ENCODE measurements at places on chromosomes 3 and 15. TPM values are rescaled to one million over a fixed set of nuclear protein-coding genes. Genes with fewer than 3 reads are reported as not detected.

- DNase-seq = no peak
These were observed 71.6 kb upstream of the ACP3 start for GRCh38 chr3:132245552-132246142.

GRCh38 chr3:47533481-47533880, 20.0 kb upstream of the ELP6 start:
- no peak for DNase-seq

DNA sequence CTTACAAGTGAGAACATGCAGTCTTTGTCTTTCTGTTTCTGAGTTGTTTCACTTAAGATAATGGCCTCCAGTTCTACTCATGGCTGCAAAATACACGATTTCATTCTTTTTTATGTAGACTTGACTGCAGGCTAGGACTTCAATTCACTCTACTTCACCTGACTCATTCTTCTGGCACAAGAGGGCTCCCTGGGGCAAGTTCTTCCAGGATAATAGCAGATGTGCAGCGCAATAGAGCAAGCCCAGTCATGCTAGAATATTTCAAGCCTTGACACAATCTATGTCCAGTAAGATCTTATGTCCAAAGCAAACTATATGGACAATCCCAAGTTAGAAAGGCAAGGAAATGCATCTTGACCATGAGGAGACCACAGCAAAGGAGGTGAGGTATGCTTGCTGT, 211.7 kb upstream of the GADL1 start:
- DNase-seq = no peak

DNA sequence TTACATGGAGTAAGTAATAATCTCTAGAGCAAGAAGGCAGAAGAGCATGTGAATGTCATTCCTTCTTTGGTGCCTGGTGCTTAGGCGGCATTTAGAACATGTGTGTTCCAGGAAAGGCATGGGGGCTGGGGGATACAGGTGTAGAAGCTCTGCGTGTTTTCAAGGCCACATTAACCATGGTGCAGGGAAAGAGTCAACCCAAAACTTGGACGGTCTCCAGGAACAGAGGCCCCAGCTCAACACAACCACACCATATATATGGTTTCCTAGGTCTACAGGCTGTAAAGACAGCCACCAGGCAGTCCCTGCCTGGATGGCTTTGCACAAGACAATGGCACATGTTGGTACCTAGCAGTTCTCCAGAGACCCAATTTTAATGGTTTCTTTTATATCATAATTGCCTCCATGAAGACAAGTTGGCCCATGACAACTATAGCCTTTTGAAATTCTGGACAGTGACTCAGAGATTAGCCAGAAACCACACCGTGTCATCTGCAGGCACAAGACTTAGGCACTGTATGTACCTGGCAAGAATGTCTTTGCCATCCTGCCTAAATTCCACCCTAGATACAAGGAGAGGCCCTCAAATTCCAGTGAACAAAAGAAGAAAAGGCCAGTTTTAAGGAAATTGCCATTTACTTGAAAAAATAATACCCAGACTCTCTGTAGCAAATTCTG, 25.0 kb upstream of the DGKG start:
- DNase-seq = no peak

- DNase-seq = no peak
These were observed 22.2 kb upstream of the TRIM42 start for GRCh38 chr3:140655678-140656077.

DNA sequence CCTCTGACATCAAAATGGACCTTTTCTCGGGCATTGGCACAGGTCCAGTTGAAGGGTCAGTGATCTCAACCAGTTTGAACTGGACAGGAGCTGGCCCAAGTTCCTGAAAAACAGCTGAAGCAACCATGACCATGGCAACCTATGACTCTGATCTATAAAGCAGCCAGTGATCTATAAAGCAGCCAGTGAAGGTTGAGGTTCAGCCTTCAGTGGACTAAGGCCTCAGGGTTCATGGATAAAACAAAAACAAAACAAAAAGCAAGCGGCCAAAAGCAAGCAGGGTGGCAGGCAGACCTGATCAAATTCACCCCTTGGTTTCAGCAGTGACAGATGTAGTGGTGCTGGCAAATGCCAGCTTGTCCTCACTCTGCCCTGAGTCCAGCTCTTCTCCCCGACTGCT, 10.0 kb upstream of the CHRNB4 start:
- no peak for DNase-seq

- no peak for DNase-seq
These were observed 13.9 kb upstream of the TEX9 start for GRCh38 chr15:56351353-56351752.

DNA sequence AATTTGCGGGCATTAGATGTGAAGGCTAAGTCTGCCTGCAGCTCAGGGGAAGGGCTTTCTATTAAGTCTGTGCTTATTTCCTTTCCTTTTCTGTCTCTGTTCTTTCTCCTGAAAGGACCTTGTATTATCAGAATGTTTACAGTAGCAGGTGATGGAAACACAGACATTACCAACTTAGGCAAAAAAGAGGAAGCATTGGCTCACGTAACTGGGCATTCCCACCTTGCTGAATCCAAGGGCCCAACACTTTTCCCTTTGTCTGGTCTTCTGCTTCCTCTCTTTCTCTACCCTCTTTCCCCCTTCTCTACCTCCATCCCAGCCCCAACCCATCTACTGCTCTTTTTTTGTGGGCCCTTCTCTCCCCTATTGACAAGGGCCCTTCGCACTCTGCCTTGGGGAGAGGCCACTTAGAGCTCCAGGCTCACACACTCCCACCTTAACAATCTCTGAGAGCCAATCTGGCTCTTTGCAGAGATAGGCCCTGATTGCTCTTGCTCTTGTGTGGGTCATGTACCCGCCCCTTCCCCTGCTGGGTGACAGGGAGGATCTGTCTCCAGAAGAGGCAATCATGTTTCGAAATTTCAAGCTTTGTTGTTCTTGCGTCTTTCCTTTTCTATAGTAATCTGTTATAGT, 35.0 kb downstream of the ACAA1 start:
- no peak for DNase-seq

DNA sequence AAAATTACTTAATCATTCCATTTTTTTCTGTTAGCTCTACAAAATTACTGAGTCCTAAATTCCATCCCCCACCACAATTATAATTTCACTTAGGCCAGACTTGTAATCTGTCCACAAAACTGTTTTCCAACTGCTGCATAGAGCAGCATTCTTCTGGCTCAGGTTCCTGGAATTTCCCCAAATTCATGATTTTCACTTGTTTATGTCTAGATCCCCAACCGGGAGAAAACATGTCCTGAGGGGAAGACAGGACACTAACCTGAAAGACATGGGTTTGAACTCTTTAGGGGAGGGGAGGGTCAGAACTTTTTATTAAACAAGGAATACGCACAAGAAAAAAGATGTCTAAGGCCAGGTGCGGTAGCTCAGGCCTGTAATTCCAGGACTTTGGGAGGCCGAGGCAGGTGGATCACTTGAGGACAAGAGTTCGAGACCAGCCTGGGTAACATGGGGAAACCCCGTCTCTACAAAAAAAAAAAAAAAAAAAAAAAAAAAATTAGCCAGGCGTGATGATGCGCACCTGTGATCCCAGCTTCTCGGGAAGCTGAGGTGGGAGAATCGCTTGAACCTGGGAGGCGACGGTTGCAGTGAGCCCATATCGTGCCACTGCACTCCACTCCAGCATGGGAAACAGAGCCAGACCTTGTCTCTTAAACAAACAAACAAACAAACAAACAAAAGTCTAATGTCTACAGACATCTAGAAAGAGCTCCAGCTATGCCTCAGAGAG, 1.5 kb downstream of the ETFA start:
- DNase-seq = no peak

GRCh38 chr15:46795685-46796084, 921.6 kb upstream of the SEMA6D start:
- DNase-seq = no peak

Gene CPEB1
- polyA plus RNA-seq = 2.9 TPM

Gene ZPLD1
- polyA plus RNA-seq = 0.08 TPM

Gene ANKRD63
- not detected for polyA plus RNA-seq

Gene POC1A
- 0.46 TPM for polyA plus RNA-seq

Gene SCAANT1
- polyA plus RNA-seq = not detected
